ENCODE measurements at places on chromosomes 13 and 19. TPM values are rescaled to one million over a fixed set of nuclear protein-coding genes. Genes with fewer than 3 reads are reported as not detected.

GRCh38 chr13:110714797-110715394, 1.4 kb downstream of the ING1 start:
- peak; percentile 48 for DNase-seq

GRCh38 chr13:101231751-101232428, 184.4 kb downstream of the NALCN start:
- DNase-seq = no peak

- DNase-seq = no peak
Measured at GRCh38 chr19:27647423-27647822, 1565.5 kb downstream of the UQCRFS1 start.

GRCh38 chr13:25440061-25440460, 68.3 kb downstream of the ATP8A2 start:
- no peak for DNase-seq

- no peak for DNase-seq
Measured at GRCh38 chr13:75961911-75962310, 325.8 kb downstream of the LMO7 start.

DNA sequence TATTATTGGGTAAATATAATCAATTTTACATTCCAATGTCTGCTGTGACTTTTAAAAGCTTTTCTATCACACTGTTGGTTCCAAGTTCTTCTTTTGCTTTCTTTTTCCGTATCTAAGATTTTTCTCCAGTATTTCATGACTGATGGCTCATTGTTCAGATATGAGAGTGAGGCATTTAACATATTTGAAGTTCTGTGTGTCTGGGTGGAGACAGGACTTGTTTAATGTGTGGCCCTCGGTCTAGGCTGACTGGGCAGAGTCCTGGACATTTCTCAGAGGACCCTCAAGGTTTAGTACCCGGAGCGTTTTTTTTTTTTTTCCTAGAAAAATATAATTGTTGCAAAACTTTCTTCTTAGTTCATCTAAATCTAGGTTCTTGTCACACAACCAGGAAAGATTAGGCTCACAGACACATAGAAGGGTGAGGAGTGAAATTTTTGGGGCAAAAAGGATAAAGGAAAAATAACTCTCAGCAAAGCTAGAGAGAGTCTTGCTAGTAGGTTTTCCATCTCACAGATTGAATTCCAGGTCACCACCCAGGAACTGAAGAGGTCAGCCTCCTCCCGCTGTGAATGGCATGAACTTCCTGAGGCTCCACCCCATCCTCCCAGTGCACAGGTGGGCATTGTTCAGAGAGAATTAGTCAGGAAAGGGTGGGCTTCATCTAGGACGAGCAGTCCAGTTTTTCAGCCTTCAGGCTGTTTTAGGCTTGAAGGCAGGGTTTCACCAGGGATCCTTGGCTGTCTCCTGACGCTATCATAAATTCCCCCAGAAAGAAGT, 1002.4 kb upstream of the PCDH9 start:
- DNase-seq = no peak

GRCh38 chr13:27371932-27372331, 52.5 kb upstream of the GTF3A start:
- DNase-seq = no peak

- DNase-seq = peak; percentile 79
Measured at GRCh38 chr19:14556662-14557188, 15.1 kb downstream of the NDUFB7 start.

- DNase-seq = peak; percentile 1
Measured at GRCh38 chr19:1062387-1063029, 4.5 kb upstream of the ARHGAP45 start.

GRCh38 chr13:25502031-25502430, 130.3 kb downstream of the ATP8A2 start:
- DNase-seq = no peak

DNA sequence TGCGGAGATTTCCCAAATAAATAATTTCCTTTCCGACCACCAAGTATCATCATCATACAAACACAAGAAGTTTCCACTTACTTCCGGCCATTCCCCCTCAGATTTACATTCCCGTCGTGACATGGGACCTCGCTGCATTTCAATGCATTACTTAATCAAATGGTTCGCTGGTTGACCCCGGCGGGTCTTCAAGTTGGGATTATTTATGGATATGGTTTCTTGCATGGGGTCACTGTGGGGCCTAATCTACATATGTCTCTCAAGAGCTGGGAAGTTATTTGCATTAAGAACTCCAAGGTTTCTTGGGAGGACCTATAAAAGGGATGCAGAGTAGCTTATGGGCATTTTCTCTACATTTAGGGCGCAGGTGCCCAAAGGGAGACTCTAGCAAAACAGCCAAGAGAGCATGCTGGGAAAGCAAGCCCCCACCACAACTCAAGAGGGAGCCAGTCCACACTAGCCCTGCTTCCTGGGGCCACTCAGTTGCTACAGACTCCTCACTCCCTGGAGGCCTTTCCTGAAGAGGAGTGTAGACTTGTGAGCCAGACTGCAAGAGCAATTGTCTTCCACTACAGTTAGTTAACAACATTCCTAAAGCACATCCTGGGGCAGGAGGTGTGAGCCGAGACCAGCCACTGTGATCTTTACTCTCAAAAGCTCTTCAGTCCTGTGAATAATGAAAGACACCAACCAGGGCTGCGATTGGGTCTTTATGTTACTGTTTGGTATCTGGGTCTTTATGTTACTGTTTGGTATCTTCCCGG, 125.3 kb downstream of the KATNAL1 start:
- DNase-seq = no peak

- DNase-seq = no peak
Measured at GRCh38 chr13:44211704-44212346, 161.8 kb upstream of the SERP2 start.

DNA sequence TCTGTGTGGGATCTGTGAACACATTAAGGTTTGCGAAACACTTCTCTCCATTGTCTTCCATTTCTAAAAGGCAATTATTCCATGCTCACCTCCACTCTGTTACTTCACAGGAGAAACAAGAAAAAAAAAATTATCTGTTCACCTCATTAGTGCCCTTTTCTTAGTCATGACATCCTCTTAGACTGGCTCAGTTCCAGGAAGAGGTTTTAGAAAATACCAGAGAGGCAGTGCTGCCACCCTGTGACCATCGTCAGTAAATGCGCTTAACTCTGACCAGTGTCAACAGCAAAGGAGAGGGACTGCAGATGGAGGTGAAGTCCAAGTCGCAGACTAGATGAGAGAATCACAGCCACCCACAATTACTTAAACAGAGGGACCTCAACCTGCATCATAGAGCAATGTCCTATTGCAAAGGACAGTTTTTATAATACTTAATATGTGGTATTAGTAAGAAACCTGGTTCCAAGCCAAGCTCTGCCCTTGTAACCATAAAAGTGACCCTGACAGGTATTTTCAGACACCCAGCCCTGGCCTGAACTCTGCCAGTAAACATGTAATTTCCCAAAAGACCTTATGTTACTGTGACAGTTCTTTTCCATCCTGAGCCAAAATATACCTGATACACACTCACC, 19.4 kb downstream of the CEACAM21 start:
- peak; percentile 45 for DNase-seq

GRCh38 chr19:53311044-53311443, 22.5 kb upstream of the ZNF845 start:
- DNase-seq = no peak

Gene SIGLEC14
- not detected for total RNA-seq

Gene GARIN5A
- 0.64 TPM for total RNA-seq

Gene DCT
- total RNA-seq = 0.44 TPM

Gene KIR2DL1
- total RNA-seq = not detected

Gene ABCA7
- 161 TPM for total RNA-seq

Gene TNFSF11
- total RNA-seq = 1.3 TPM

Data from CD4-positive, CD25-positive, alpha-beta regulatory T cell (primary cell).